T-helper 17 cell (primary cell): ENCODE measurements at places on chromosomes 4 and X. TPM values are rescaled to one million over a fixed set of nuclear protein-coding genes. Genes with fewer than 3 reads are reported as not detected.
A peak's percentile ranks its signal among the peaks of the same experiment; 100 is the strongest.

GRCh38 chr4:96154676-96155075, 314.8 kb downstream of the PDHA2 start:
- H3K27me3 ChIP-seq: no peaks in the 10 kb centered on the region
- H3K27ac ChIP-seq: no peak overlapping the region
- DNase-seq: no peak
- no peaks in the 10 kb centered on the region for H3K36me3 ChIP-seq

- peaks cover 2% of the 10 kb centered on the region for H3K4me1 ChIP-seq
- H3K36me3 ChIP-seq: no peaks in the 10 kb centered on the region
- H3K27ac ChIP-seq: no peak overlapping the region
- DNase-seq: no peak
Observed at GRCh38 chr4:4995908-4996265, 23.4 kb downstream of the CYTL1 start.

GRCh38 chrX:7852166-7852565, 9.2 kb downstream of the VCX start:
- no peak overlapping the region for H3K4me3 ChIP-seq
- H3K4me1 ChIP-seq: no peaks in the 10 kb centered on the region
- no peak for DNase-seq
- H3K36me3 ChIP-seq: no peaks in the 10 kb centered on the region
- H3K27me3 ChIP-seq: peaks cover 7% of the 10 kb centered on the region

DNA sequence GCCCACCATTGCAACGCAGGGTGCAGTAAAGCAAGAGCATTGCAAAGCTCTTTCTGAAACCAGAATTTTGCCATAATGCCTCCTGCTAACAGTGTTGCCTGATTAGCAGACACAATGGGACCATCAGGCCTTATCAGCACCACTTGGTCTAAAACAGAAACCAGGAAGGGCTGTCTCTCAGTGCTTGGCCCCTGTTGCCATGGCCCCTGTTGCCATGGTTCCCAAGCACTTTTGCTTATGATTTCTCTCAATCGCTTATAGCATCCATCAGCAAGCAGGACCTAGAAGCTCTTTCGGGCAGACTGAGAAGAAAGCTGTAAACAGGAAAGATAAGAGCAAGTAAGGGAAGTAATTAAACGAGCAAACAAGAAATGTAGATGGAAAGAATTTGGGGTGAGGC, 36.8 kb downstream of the RTL5 start:
- H3K4me1 ChIP-seq: peaks cover 11% of the 10 kb centered on the region
- H3K27me3 ChIP-seq: no peaks in the 10 kb centered on the region
- H3K27ac ChIP-seq: peak overlapping the region; percentile 96
- peak; percentile 53 for DNase-seq

- DNase-seq: no peak
- no peak overlapping the region for H3K4me3 ChIP-seq
- no peaks in the 10 kb centered on the region for H3K4me1 ChIP-seq
- no peaks in the 10 kb centered on the region for H3K36me3 ChIP-seq
Observed at GRCh38 chrX:112066813-112067212, 15.8 kb downstream of the TRPC5 start.

VCX3A gene
- total RNA-seq: not detected

PCDH18 gene
- total RNA-seq: 0.05 TPM

PCYT1B gene
- 0.07 TPM for total RNA-seq

GAGE12J gene
- not detected for total RNA-seq
